Stimulated activated CD4-positive, alpha-beta T cell treated with anti-CD3 and anti-CD28 coated beads, Interleukin-1b, Interleukin-23, amount 100 ng/mL, for 1 hour (primary cell): ENCODE measurements at places on chromosomes 6 and 20.

DNA sequence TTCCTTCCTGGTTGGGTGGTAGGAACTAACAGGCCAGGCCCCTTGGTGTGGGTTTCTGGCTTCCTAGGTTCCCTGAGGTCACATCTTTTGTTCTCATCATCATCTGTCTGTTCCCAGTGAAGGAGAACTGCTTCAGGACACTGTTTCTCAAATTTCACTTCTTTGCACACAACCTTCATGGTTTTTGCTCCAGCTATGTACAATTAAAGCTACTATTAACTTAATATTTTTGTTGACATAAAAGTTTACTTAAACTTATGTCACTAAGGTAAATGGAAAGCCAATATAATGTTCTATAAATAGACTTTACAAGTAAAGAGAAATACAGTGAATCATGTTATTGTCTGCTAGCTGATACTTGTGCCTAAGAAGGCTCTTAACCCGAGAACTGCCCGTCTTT lies 120.7 kb upstream of the KCNG1 start:
- DNase-seq = no peak

DNA sequence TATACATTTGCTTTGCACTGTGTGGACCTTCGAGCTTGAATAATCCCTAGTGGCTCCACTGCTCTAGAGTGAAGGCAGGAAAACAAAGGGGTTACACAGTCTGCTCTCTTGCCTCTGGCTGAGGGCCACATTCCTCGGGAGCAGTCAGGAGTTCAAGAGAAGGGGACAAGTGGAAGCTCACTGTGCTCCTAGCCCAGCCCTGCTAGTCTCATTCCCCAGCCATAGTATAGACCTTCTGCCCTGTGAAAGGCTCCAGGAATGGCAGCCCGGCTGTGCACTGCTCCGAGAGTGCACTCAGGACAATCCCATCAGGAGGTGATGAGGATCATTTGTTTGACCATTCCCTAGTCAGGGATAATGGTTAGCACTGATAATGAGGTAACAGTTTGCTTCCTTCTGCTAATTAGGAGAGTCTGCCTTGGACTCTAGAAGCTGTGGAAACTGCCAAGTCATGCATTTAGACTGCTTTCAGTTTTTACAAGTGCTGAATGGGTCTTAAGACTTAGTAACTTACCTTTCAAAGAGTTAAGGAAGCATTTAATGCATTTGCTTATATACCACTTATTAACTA lies 8.5 kb downstream of the IYD start:
- DNase-seq = no peak

DNA sequence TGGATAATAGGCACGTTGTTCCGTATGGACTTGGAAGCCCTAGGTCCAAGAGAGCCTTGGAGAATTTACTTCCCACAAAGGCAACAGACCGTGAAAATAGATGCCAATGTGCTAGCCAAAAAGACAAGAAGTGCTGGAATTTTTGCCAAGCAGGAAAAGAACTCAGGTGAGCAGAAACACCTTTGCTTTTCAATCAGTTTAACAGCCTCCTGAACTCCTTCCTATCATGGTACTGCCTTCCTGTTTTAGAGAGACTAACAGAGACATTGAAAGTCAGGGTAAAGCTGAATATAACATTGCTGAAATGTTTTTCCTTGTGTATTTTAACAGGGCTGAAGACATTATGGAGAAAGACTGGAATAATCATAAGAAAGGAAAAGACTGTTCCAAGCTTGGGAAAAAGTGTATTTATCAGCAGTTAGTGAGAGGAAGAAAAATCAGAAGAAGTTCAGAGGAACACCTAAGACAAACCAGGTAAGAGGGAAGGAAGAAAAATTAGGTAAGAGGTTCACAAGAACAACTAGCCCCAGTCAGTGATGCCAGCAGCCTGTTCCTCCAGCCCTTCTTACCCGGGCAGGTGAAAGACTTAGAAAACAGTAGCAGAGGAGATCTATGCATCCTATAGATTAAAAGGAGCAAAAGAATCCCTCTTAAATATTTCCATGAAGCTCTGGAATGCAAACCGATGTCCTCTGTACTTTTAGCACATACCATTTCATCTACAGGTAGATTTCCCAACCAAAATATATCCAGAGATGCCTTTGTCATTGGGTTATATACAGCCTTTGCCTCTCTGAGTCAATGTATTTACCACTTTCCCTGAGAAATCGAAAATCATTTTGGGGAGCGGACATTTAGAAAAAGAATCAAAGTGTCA lies 4.0 kb downstream of the EDN1 start:
- no peak for DNase-seq

DNA sequence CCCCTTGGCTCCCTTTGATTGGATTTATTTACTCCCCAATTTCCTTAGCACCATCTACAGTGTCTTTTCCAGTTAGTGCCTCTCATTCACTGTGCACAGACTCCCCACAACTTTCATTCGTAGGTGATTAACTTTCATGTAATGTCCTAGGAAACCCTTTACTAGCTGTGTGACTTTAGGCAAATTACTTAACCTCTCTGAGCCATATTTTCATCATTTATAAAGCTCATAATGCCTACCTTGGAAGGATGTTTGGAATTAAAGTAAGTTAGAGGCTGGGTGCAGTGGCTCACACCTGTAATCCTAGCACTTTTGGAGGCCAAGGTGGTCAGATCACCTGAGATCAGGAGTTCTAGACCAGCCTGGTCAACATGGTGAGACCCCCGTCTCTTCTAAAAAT lies 20.1 kb downstream of the C6orf15 start:
- no peak for DNase-seq

DNA sequence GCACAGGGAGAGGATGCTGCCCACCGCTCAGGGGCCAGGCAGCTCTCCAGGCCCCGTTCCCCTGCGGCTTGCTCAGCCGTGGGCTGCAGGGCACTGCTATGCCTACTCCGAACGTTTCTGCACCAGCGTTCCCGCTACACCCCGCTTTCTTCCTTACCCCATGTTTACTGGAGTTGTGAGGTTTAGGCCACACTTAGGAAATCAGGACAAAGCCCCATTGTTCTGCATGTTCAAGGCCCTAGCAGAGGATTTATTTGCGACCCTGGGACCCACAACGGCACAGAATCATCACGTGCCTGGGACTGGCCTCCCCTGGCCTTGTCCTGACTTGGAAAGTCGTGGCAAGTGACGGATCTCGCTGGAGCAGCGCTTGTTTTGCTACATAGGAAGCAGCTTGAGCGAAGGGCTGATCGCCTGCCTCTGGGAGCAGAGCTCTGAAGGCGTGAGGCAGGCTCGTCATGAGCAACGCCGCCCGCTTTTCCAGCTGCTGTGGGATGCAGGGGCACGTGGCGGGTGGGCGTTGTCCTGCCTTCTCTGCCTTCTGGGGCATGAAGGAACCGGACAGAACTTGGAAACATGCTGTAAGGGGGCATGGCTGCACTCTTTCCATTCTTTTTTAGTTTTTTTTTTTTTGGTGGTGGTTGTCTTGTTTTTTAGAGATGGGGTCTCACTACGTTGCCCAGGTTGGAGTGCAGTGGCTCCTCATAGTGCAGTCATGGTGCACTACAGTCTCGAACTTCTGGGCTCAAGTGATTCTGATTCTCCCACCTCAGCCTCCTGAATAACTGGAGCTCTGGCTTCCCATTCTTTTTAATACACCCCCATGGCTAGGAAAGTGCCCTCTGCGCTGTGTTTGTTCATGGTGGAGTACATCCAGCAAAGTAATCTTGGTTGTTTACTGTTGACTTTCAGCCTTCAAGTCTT lies 14.6 kb upstream of the TMEM181 start:
- no peak for DNase-seq
